Left lung (tissue), 14 donors: ENCODE measurements at places on chromosomes 2 and 18.

DNA sequence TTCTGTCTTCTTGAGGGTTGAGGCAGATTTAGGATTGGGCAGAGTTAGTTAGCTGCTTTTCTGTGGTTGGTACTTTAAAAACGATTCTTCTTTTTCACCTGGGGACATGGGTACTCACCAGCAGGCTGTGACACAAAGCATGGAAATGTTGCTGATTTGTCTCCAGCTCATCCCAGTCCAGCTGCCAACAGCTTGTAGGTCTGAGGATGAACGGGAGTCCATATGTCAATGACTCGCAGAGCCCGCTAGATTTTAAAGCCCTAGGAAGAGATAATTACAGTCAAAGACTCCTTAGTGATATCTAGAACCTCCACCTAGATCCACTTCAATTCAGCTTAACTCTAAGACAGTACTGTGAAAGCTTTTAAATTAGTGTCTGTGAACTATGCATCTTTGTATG lies 20.8 kb downstream of the DOK1 start:
- H3K4me3 ChIP-seq: no peak overlapping the region
- no peak overlapping the region for H3K27ac ChIP-seq
- DNase-seq: no peak
- no peaks in the 10 kb centered on the region for H3K36me3 ChIP-seq

DNA sequence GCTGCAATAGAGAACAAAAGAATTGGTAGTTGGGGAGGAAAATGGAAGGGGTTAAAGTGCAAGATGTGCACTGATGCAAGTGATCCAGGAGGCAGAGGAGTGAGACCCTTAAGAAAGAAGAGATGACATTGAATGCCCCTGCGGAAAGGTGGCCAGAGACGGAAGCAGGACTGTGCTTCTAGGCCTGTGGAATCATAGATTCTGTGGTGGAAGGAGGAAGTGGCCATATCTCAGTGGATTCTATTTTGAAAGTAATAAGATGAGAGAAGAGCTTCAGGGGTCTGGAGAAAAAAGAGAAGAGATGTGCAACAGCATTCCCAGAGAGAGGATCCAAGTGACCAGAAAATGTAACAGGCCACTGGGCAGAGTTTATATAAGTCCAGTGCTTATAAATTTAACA lies 18.6 kb upstream of the GYPC start:
- DNase-seq: no peak
- H3K4me3 ChIP-seq: no peak overlapping the region
- H3K36me3 ChIP-seq: no peaks in the 10 kb centered on the region
- H3K27ac ChIP-seq: no peak overlapping the region

DNA sequence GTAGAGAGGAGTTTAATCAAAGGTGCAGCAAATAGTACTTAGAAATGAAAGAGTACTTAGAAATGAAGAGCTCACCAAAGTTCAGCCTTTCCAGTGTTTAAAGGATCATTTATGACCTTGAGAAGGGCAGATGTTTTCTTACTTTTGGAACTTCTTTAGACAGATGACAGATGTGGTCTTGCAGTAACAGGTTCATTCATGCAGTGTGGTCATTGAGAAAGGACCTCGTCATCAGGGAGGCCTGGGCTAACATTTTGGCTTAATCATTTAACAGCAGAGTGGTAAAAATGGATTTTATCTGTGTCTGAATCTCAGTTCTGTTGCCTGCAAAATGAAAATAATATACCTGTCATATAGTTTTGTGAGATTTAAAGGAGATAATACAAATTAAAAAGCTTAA lies 75.1 kb upstream of the NT5C1B start:
- no peak for DNase-seq
- no peaks in the 10 kb centered on the region for H3K4me1 ChIP-seq
- H3K4me3 ChIP-seq: no peak overlapping the region
- no peak overlapping the region for H3K27ac ChIP-seq

GRCh38 chr2:210647151-210647550 lies 90.8 kb downstream of the CPS1 start:
- H3K4me1 ChIP-seq: no peaks in the 10 kb centered on the region
- no peak overlapping the region for H3K4me3 ChIP-seq
- DNase-seq: no peak
- H3K36me3 ChIP-seq: no peaks in the 10 kb centered on the region
- H3K27me3 ChIP-seq: no peaks in the 10 kb centered on the region
- no peak overlapping the region for H3K27ac ChIP-seq

- H3K27me3 ChIP-seq: no peaks in the 10 kb centered on the region
- H3K4me1 ChIP-seq: peaks cover 35% of the 10 kb centered on the region
- no peak for DNase-seq
- no peak overlapping the region for H3K27ac ChIP-seq
- no peak overlapping the region for H3K4me3 ChIP-seq
Measured at GRCh38 chr18:10062302-10063300, 148.8 kb downstream of the VAPA start.

DNA sequence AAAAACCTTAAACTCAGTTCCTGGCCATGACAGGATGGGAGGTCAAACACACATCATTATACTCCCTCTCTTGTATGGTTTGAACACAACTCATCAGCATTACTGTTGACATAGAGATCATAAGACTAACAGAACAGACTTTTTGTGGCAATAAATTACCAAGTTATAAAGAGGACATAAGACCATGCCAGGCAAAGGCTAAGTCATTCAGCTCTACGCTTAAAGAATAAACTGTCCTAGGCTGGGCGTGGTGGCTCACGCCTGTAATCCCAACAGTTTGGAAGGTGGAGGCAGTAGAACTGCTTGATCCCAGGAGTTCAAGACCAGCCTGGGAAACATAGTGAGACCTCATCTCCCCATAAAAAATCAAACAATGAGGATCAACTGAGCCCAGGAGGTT lies 16.4 kb downstream of the NLRC4 start:
- H3K27me3 ChIP-seq: no peaks in the 10 kb centered on the region
- H3K4me1 ChIP-seq: no peaks in the 10 kb centered on the region
- no peak for DNase-seq
- H3K27ac ChIP-seq: no peak overlapping the region
- H3K36me3 ChIP-seq: peaks cover 65% of the 10 kb centered on the region
- no peak overlapping the region for H3K4me3 ChIP-seq

GRCh38 chr2:96154506-96155380 lies 9.5 kb upstream of the DUSP2 start:
- H3K4me3 ChIP-seq: no peak overlapping the region
- H3K4me1 ChIP-seq: no peaks in the 10 kb centered on the region
- peaks cover 13% of the 10 kb centered on the region for H3K27me3 ChIP-seq
- H3K36me3 ChIP-seq: no peaks in the 10 kb centered on the region

GRCh38 chr2:235937526-235937925 lies 230.7 kb downstream of the GBX2 start:
- no peaks in the 10 kb centered on the region for H3K27me3 ChIP-seq
- peaks cover 5% of the 10 kb centered on the region for H3K36me3 ChIP-seq
- no peaks in the 10 kb centered on the region for H3K4me1 ChIP-seq
- DNase-seq: no peak
- H3K27ac ChIP-seq: no peak overlapping the region

- no peak overlapping the region for H3K27ac ChIP-seq
- no peaks in the 10 kb centered on the region for H3K4me1 ChIP-seq
- H3K36me3 ChIP-seq: no peaks in the 10 kb centered on the region
- H3K27me3 ChIP-seq: no peaks in the 10 kb centered on the region
- DNase-seq: no peak
Measured at GRCh38 chr2:114192362-114192761, 250.1 kb upstream of the DPP10 start.

GRCh38 chr2:217277646-217278398 lies 418.0 kb upstream of the TNP1 start:
- DNase-seq: no peak
- no peaks in the 10 kb centered on the region for H3K4me1 ChIP-seq
- H3K27me3 ChIP-seq: no peaks in the 10 kb centered on the region
- H3K27ac ChIP-seq: no peak overlapping the region
- H3K4me3 ChIP-seq: no peak overlapping the region
- no peaks in the 10 kb centered on the region for H3K36me3 ChIP-seq

- no peaks in the 10 kb centered on the region for H3K27me3 ChIP-seq
- H3K4me3 ChIP-seq: no peak overlapping the region
- H3K36me3 ChIP-seq: no peaks in the 10 kb centered on the region
- DNase-seq: no peak
- H3K27ac ChIP-seq: no peak overlapping the region
Measured at GRCh38 chr2:221428896-221429295, 143.2 kb downstream of the EPHA4 start.

- peak within 1 kb of the TSS; percentile 94 for H3K27ac ChIP-seq
- DNase-seq: peak; percentile 86
Measured at GRCh38 chr18:44680273-44681075, at the start of gene SETBP1. SETBP1 (plus strand) TSS chr18:44680888; CDS start chr18:44701347, 20,459 bp downstream.

DNA sequence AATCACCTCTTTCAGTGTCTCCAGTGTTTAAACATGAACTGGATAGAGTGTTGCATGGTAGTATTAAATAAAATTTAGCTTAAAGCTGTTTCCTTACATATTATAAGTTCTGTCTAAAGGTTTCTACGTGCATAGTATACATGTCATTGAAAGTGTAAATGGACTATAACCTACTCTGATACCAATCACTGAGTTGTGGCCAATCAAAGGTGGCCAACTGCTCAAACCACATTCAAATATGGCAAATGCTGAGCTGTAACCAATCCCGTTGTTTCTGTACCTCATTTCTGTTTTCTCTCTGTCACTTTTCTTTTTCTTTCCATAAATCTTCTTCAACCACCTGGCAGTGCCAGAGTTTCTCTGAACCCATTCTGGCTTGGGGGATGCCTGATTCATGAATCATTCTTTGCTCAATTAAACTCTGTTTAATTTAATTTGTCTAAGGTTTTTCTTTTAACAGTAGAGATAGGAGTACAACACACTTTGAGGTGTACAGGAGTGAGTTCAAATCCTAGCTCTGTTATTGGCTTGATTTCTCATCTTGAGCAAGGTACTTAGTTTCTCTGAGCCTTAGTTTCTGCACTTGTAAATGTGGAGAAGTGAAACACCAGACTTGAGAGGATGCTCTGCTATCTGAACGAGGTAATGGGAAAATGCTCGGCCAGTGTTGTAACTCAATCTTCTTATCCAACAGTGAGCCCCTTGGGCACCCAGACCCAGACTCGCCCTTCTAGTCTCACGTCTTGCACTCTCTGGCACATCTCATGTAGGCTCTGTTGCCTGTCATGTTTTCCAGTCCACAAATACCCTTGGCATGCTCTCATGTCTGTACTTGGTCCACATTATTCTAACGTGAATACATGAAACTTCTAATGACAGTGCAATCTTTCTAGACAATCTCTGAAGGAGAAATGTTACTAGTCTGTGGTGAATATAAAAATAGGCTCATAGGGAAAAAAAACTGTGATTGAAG lies 228.0 kb downstream of the PIK3C3 start:
- H3K27ac ChIP-seq: no peak overlapping the region
- no peak overlapping the region for H3K4me3 ChIP-seq
- H3K27me3 ChIP-seq: no peaks in the 10 kb centered on the region
- H3K36me3 ChIP-seq: no peaks in the 10 kb centered on the region
- no peaks in the 10 kb centered on the region for H3K4me1 ChIP-seq
- no peak for DNase-seq

DNA sequence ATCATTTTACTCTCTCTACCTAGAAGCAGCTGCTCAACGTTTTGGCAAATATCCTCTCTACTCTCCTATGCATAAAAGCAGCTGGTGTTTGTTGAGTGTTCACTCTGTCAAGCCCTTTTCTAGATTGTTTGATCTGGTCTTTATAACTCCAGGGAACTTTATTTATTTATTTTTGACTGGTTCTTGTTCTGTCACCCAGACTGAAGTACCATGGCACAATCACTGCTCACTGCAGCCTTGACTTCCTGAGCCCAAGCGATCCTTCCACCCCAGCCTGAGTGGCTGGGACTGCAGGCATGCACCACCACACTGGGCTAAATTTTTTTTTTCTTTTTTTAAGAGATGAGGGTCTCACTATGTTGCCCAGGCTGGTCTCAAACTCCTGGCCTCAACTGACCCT lies 12.7 kb downstream of the CATIP start:
- H3K4me3 ChIP-seq: no peak overlapping the region
- no peak for DNase-seq
- peaks cover 24% of the 10 kb centered on the region for H3K4me1 ChIP-seq
- H3K27ac ChIP-seq: peak overlapping the region; percentile 99
- no peaks in the 10 kb centered on the region for H3K27me3 ChIP-seq
- no peaks in the 10 kb centered on the region for H3K36me3 ChIP-seq

DNA sequence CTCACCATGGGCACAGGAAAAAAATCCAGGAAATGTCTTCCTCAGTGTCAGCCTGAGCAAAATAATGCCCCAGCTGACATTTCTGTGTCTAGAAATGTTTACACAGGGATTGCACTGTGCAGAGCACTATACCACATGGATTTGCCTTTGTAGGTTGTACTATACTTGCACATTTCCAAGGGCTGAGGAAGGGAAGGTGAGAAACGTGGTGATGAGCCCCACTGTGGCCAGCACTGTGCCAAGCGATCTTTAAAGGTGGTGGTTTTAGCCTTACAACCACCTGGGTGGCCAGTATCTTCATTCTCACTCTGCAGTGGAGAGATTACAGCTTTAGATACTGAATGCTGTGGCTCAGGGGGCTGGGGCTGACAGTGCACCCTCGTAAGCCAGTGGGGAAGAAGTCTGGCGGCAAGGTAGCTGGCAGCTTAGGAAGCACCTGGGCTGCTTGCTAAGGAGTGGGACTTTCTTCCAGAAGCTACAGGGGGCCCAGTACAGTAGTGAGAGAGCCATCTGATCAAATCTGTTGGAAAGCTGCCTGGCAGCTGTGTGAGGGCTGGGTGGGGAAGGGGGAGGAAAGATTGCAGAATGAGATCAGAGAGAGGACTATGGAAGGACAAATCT lies 81.4 kb upstream of the MSH2 start:
- H3K4me1 ChIP-seq: peaks cover 11% of the 10 kb centered on the region
- no peak overlapping the region for H3K4me3 ChIP-seq
- H3K27ac ChIP-seq: no peak overlapping the region
- DNase-seq: no peak
- no peaks in the 10 kb centered on the region for H3K27me3 ChIP-seq

DNA sequence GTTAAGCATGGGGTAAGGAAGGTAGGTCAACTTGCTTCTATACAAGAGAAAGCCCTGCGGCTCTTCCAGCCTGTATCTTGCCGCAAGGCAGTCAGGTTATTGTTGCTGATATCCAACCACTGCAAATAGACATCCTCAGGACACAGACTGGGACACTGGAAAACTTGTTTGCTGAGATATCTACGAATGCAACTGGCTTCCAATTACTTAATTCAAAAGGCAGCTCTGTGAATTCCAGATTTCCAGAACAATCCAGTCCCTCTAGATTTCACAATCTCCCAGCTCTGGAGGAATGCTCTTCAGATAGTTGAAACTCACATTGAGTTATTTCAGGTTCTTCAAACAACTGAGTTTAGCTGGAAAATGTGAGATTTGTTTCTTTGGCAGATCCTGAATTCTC lies 34.6 kb upstream of the SP9 start:
- no peak overlapping the region for H3K27ac ChIP-seq
- H3K4me3 ChIP-seq: no peak overlapping the region
- H3K27me3 ChIP-seq: peaks cover 8% of the 10 kb centered on the region
- no peaks in the 10 kb centered on the region for H3K4me1 ChIP-seq
- no peaks in the 10 kb centered on the region for H3K36me3 ChIP-seq

- H3K27ac ChIP-seq: no peak overlapping the region
- H3K36me3 ChIP-seq: peaks cover 11% of the 10 kb centered on the region
- DNase-seq: no peak
- H3K4me1 ChIP-seq: no peaks in the 10 kb centered on the region
Measured at GRCh38 chr2:190441564-190441963, 33.4 kb downstream of the MFSD6 start.
